ENCODE measurements at places on chromosomes 3 and 15.
A peak's percentile ranks its signal among the peaks of the same experiment; 100 is the strongest.

- DNase-seq, result no peak
Observed at GRCh38 chr15:25736461-25736860, 126.7 kb downstream of the ATP10A start.

- no peak for DNase-seq
Observed at GRCh38 chr3:120170223-120170622, 76.0 kb upstream of the GSK3B start.

- DNase-seq, result no peak
Observed at GRCh38 chr15:47705281-47705997, 11.9 kb upstream of the SEMA6D start.

- peak; percentile 58 for DNase-seq
Observed at GRCh38 chr3:195150181-195151118, 120.5 kb downstream of the XXYLT1 start.

DNA sequence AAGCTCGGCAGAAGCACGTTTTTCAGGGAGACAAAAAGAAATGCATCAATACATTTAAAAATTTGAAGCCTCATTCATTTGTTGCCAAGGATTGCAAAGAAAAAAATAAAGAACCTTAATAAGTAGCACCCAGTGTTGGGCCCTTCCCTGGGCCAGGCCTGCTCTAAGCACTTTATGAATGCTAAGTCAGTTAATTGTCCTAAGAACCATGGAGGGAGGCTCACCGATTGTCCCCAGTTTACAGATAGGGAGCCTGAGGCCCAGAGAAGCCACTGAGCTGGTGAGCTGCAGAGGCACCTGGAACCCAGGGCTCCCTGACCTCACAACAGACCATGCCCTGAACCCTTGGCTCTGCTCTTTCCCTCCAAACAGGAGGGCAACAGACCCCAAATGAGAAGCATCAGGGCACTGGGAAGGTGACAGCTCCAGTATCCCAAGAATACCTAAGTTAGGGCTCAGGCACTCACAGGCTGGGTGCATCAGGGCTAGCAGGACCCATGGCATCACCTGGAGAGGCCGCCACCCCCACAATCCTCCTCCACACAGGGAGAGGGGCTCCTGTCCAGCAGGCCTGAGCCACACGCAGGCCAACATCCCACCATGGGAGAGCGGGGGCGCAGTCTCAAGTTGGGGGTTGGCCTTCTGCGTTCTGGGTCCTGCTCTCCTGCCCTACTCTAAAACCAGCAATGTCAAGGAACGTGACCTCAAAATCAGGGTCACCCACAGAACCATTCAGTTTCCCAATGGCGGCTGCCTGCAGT lies 3.9 kb downstream of the GRIP2 start:
- no peak for DNase-seq

DNA sequence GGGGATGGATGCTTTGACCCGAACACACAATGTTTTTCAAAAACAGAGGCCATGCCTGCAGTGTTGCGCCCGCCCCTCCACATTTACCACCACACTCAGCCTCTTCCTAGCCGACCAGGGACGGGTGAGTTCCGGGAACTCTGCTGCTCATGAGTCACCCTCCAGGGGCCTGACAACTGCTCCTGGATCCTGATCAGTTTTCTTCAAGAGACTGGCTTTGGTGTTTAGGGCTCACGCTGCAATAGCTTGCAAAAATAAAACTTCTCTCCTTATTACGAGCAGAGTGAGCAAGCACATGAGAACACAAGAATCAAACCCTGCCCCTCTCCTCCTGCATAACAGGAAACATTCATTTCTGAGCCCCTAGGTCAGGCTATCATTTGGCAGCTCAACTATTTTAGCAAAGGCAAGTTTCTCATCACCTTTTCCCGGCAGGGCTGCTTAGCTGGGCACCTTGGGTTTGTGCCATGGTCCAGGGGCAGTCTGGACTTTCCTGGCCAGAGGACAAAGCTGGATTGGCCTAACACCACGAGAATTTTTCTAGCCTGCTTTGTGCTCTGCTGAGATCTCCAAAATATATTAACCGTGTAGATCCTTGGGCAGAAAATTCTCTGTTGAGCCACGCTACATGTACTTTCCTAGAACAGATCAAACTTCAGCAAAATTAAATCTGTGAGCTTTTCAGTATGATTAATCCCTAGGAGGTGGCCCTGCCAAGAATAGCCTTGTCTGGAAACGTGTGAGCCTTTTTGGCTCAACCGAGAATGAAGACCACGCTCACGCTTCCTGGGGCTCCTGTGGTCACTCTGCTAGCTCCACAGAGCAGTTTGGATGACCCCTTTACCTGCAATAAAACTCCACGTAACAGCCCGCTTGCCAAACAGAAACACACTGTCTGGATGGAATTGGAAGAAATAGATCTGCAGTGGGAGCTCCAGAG lies 52.7 kb upstream of the SPATA12 start:
- DNase-seq, result peak; percentile 38

DNA sequence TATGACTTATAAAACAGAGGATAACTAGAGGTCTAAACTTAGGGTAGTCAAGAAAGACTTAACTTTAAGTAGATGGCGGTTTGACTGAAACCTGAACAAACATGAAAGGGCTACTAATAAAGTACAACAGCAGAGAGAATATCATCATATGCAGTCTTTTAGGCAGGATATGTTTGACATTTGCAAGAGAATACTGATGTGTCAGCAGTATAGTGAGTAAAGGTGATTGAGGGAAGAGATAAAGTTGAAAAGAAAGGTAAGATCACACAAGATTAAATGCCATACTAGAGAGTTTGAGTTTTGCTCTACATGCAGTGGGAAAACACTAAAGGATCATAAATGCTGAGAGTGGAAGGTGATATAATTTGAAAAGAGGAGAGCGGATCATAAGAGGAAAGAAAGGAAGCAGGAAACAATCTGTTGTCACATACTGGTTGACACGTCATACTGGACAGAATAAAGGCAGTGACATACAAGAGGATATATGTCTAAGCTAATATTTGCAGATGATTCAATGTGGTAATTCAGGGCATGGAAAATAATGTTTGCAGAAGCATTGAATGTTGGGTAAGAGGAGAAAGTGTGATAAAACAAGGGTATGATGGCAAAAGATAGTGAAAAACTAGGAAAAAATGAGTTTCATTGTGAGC lies 223.0 kb downstream of the EPHA6 start:
- DNase-seq, result no peak

Data from CD4-positive, alpha-beta T cell treated with Interleukin-6 for 4 hours (primary cell).